Left renal pelvis (tissue), 4 donors: ENCODE measurements at places on chromosomes 16 and 17.

- no peak for DNase-seq
Measured at GRCh38 chr16:1036726-1037393, 35.7 kb upstream of the SSTR5 start.

DNA sequence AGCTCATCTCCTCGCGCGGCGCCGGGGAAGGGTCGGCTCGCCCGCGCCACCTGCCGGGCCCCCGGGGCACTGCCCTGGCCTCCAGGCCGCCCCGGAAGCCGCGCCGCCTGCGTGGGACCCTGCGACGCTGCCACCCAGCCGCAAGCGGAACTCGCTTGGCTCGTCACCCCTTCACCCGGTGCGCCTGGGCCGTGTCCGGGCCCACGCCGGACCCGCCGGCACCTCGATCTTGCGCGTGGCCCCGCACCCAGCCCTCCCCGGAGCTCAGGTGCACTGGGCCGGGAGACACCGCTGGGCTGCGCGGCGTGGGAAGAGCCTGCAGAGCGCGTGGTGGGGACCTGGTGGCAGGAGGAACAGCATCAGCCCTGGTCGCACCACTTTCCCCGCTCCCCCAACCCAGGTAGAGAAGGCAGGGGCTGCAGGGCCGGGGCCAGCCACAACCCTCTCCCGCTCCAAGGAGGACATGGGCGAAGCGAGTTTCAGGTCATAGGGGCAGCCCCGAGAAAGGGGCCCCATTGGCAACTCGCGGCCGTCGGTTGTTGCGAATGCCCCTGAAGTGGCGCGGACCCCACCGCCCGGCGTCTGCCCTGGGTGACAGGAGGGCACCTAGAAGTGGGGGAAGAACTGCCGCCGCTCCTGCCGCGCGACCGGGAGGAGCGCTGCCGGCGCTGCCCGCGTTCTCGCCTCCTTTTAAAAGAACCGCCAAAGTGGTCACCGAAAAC lies 363 bp upstream of the MIF4GD start:
- no peak for DNase-seq

GRCh38 chr16:1560153-1560552 lies 26.7 kb downstream of the TMEM204 start:
- no peak for DNase-seq

GRCh38 chr16:29993903-29994599 lies 1.4 kb downstream of the HIRIP3 start:
- DNase-seq: no peak

- DNase-seq: no peak
Measured at GRCh38 chr16:51408357-51408756, 257.3 kb upstream of the SALL1 start.

- DNase-seq: no peak
Measured at GRCh38 chr16:50306287-50306686, 39.9 kb downstream of the ADCY7 start.

- DNase-seq: no peak
Measured at GRCh38 chr16:13913374-13914292, 6.3 kb upstream of the ERCC4 start.

DNA sequence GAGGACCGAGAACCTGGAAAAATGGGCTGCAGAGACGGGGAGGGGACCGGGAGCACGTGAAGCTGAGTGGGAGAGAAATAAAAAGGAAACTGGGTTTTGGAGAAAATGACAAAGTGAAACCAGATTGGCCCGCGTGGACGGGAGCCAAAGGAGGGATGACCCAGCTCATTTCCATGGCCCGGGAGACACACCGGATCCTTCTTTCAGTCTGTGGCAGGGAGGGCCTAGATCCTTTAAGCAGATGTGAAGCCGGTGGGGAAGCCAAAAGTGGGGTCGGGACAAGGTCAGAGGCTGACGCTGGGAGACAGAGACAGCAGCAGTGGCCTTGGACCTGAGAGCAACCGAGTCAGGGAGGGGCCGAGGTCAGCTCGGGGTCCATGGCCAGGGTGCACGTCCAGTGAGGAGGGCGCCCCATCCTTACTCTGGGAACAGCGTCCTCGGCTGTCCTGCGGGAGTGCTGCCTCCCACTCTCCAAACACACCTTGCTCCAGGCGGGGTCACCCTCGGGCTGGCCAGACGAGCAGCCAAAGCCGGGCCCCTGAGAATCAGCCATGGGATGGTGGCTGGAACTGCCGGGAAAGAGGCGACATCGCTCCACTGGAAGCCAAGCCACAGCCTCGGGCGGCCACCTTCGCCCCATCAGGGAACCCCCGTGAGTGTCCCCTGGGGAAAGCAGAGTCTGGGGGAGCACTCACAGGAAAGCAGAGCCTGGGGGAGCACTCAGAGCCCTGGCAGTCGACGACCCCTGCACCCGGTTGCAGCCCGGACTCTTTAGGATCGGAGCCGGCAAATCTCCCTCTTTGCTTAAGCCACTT lies 17.3 kb downstream of the CA5A start:
- no peak for DNase-seq

GRCh38 chr17:71926746-71927398 lies 193.9 kb upstream of the SOX9 start:
- no peak for DNase-seq

GRCh38 chr16:10658943-10659342 lies 35.8 kb downstream of the TEKT5 start:
- no peak for DNase-seq

DNA sequence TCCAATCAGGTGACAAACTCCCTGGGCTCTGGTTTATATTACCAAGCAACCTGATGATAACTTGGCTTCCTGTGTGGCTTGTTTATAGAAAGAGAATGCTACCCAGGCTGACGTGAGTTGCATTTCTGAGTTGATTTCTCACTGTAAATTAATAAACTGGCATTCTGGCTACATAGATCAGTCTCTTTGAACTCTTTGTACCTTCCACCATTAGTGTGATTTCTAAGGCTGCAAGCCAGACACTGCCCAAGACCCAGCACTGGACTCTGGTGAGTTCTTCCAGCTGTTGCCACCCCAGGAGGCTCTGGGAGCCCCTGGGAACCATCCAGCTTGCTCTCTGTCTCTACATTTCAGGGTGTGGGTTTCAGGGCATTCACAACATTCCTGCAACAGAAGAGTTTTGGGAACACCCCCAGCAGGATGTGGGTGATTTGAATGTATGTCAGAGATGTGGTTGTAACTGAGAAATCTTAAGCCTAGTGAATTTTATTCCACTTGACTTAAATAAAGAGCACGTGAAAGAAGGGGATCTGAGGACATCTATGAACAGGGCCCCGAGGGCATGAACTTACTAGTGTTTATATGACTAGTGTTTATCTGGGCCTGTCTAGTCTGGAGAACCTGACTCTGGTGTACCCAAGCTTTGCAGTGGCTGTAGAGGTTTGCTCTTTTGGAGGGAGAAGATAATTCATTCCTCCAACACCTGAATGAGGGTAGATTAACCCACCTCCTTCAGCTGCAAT lies 30.3 kb upstream of the LRRC37A start:
- no peak for DNase-seq

DNA sequence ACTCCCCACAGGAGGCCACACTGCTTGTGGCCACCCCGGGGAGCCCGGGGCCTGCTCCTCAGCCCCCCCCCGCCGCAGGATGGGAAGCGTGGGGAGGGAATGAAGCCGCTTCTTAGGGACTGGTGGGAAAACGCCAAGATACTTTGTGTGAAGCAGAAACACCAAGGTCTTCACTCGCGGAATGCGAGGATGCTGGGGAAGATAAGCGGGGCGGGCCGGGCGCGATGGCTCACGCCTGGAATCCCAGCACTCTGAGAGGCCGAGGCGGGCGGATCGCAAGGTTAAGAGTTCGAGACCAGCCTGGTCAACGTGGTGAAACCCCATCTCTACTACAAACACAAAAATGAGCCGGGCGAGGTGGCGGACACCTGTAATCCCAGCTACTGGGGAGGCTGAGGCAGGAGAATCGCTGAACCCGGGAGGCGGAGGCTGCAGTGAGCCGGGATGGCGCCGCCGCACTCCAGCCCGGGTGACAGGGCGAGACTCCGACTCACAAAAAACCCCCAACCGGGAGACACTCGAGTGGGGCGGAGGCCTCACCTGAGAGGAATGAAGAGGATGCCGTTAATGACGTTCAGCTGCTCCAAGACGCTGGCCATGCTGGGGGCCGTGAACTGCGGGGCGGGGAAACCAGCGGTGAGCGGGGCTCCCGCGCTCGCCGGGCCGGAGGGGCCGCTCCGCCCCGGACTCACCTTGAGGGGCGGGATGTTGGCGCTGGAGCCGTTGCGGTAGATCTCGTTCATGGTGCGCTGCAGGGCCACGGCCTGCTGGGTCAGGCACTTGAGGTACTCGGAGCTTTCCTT lies 20.3 kb downstream of the CLUH start:
- DNase-seq: no peak

- no peak for DNase-seq
Measured at GRCh38 chr17:12866244-12866643, 76.9 kb downstream of the ARHGAP44 start.

DNA sequence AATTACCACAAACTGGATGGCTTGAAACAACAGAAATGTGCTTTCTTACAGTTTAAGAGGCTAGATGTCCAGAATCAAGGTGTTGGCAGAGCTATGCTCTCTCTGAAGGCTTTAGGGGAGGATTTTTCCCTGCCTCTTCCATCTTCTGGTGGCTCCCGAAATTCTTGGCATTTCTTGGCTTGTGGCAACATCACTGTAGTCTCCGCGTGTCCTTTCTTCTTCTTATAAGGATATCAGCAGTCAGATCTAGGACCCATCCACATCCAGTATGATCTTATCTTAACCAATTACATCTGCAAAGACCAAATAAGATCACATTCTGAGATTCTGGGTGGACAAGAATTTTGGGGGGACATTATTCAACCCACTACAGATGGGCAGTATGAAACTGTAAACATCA lies 119.2 kb upstream of the PMFBP1 start:
- DNase-seq: no peak

DNA sequence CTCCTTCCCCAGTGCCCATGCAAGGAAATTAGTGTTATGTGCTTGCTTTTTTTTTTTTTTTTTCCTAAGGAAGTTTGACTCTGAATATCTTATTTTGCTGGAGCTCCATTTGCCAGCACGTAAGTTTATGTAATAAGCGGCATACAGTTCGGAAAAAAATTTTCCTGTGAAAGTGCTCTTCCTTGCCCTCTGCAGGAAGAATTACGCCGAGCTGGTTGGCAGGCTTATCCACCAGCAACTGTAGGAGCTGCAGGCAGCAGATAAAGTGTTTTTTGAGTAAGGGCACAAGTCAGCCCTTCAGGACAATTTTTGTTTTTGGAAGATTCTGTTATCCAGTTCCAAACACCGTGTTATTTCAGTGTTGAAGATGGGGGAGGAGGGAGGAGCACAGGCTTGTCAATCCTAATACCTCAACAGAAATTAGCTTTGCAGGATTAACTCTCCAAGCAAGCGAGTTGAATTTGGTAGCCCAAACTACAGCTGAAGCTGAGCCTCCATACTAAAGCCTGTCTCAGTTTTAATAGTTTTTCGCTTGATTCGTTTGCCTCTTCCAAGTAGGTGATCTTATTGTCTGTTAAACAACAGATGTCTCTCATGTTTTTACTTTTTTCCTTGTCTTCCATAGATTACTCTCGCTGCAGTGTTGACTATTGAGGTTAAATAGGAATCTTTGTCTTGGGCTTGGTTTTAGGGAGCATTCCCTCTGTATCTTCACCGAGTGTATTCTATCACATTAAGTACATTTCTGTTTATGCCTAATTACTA lies 1.1 kb downstream of the SPECC1 start:
- no peak for DNase-seq

- no peak for DNase-seq
Measured at GRCh38 chr16:66189951-66190350, 176.5 kb upstream of the CDH5 start.

DNA sequence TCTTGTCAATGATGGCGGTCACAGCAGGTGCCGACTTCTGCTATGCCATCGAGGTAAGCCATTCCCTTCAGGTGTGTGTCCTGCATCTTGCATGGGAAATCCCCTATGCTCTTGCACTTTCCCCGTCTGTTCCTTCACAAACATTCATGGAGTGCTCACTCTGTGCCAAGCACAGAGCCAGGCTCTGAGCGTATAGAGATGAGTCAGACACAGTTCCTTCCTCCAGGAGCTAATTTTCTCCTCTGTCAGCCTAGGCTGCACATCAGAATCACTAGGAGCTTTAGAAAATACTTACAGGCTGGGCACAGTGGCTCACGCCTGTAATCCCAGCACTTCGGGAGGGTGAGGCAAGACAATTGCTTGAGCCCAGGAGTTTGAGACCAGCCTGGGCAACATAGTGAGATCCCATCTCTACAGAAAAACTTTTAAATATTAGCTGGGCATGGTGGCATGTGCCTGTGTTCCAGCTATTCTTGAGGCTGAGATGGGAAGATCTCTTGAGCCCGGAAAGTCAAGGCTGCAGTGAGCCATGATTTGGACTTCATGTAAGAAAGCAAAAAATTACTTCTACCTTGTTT lies 14.1 kb downstream of the PRMT7 start:
- DNase-seq: no peak

DNA sequence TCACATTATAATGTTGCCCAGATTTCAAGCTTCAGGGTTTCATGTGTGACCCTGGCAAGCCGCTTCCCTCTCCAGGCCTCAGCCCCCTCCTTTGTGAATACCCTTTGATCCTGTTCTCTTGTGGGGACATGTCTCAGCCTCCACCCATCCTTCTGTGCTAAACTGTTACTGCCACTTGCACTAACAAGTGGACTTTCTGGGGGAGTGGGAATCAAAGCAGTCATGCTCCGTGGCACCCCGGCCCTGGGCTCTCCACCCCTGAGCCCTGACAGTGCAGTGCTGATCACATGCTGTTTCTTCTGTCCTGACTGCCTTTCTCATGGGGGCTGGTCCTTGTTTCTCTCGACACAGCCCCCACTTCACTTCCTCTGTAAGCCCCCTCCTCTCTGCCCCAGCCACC lies 9.7 kb upstream of the DCAF7 start:
- DNase-seq: no peak
